ENCODE measurements at places on chromosomes 2 and 18.

DNA sequence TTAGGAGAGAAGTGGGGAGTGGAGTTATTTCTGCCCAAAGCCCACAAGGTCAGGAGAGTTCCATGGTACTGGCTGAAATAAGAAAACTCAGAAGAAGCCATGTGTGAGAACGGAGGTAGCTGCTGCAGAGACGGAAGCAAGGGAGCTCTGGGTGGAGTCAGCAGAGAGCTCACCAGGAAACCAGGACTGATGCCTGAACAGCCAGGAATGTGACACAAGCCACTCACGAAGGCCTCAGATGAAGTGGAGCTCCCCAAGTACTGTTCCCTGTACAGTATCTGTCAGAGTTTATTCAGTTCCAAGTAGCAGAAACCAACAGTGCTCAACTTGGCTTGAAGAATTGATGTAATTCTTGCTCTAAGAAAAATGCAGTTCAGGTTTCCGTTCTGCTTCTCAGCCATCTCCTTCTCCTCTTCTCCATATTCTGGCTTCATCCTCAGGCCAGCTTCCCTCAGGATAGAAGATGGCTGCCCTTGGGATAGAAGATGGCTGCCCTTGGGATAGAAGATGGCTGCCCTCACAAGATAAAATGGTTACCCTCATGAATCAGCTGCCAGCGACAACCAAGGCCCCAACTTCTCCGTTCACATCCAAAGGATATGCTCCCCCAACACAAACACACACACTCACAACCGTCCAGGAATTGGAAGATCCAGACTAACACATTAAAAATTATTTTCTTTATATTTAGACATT, 117.4 kb upstream of the SH3BP4 start:
- DNase-seq, result no peak

GRCh38 chr2:9398881-9399780, 24.2 kb downstream of the ITGB1BP1 start:
- DNase-seq, result no peak

- DNase-seq, result no peak
These were observed at the start of gene EVA1A for GRCh38 chr2:75560768-75561565. Gene EVA1A, minus strand, starts transcription at chr2:75560939. Its CDS starts 42,799 bp downstream, at chr2:75518140.

DNA sequence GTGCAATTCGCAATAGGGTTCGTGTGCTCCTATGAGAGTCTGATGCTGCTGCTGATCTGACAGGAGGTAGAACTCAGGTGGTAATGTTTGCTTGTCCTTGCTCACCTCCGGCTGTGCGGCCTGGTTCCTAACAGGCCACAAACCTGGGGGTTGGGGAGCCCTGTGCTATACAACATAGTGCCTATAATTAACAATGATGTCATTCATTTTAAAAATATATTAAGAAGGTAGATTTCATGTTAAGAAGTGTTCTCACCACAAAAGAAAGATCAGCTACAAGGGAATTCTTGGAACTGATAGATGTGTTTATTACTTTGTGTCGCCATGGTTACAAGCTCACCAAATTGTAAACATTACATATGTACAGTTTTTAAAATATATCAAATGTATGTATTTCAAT, 200.5 kb downstream of the GRB14 start:
- no peak for DNase-seq

DNA sequence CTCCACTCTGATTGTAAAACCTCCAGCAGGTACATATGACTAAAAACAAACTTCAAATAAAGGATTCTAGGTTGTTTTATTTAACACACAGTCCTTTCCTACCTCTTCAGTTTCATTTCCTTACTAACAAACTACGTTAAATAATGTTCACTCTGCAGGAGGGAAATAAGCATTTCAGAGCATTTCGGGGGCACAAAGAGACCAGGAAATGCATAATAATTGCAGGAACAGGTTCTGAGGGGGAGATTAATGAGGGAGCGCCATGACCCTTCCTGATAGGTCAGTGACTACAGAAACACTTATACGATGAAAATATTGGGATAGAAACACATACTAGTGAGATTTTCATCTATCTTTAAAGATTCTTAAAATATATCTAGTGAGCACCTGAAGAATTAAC, 416.6 kb downstream of the NRXN1 start:
- DNase-seq, result no peak

DNA sequence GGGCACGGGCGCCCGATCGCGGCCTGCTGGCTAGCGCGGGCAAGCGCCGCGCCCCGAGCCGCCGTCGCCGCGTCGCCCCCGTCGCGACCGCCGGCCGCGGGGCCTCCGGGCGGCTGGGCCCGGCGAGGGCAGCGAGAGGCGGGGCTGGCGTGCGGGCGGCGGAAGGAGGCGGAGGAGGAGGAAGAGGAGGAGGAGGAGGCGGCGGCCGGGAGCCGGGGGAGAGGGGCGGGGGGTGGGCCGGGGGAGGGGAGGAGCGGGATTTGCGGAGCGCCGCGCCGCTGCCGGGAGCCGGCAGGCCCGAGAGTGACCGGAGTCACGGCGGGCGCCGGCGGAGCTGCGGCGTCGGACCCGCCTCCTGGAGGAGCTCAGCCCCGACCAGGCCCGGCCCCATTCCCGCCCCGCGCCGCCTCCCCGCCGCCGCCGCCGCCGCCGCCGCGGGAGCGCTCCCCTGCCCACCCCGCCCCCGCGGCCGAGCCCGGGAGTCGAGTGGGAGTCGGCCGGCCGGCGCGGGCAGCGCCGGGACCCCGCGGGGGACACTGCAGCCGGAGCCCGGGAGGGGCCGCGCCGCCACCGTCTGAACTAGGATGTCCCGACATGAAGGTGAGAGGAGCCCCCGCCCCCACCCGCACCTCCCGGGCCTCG, at the start of gene KCMF1:
Gene KCMF1, plus strand, starts transcription at position 294 of the 642 bp plus-strand sequence. Its CDS starts 291 bp downstream, at position 585.
- DNase-seq, result peak; percentile 75

DNA sequence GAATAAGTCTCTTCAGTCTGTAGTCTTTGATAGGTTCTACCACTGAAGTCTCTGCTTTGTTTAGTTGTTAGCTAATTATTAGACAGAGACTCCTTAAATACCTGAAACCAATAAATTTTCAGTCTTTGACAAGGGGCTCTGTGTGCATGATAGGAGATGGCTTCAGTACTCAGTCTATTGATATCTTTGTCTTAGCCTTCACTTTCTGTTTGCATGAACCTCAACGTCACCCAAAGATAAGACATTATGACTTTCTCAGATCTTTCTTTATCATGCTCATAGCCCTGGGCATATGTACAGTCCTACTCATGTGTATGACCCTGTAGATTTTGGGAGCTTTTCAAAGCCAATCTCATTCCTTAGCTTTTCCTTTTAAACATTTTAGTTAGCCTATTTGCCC, 183.5 kb upstream of the GCFC2 start:
- no peak for DNase-seq
